Activated T-helper 1 cell treated with anti-CD3 and anti-CD28 coated beads, Interleukin-2, amount 50 U/mL, for 16 hours (primary cell): ENCODE measurements at places on chromosomes 3 and 15.

DNA sequence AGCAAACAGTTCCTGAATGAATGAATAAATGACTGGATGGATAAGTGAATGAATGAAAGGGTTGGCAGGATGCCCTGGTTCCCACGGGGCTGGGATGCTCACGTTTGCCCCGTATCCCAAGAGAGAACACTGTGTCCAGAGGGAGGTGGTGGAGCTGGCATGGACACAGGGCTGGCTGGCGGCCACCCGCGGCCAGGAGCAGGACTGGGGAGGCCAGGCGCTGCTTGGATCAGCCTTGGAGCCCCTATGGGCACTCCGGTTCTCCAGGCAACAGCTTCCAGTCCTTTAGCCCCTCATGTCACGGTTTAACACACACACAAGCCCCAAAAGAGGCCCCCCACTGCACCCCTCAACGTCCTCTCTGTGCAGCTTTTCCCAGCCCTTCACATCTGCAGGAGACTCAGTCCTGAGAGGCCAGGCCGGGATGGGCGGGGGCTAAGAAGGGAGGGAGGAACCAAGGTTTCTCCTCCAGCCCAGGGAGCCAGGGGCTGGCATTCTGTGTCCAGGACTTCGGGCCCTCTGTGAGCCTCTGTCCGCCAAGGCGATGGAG lies 86.0 kb upstream of the ALDH1L1 start:
- no peak for DNase-seq

DNA sequence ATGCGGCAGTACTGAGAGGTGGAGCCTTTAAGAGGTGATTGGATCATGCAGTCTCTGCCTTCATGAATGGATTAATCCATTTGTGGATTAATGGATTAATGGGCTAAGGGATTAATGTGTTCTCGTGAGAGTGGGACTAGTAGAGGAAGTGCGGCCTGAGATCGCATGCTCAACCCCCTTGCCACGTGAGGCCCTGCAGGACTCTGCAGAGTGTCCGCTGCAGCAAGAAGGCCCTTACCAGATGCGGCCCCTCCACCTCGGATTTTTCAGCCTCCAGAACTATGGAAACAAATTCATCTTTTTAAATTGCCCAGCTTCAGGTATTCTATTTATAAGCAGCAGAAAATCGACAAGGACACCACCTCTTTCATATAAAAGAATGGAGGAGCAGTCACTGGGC lies 148.8 kb downstream of the TPRA1 start:
- no peak for DNase-seq

DNA sequence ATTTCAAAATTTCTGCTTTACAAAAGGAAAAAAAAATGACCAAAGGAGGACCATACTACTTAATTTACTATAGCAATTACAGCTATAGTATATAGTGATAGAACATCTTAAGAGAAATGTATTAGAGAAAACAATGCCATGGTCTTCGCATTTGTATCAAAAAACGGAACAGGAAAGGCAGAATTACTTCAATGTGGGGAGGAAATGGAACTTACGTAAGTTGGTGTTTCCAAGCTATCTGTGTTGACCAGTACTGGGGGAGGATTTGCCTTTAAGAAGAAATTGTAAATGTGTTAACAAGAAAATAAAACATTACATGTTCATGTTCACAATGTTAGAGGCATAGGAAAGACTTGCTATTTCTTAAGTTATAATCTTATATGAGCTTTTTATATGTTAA lies 119.9 kb upstream of the MELTF start:
- DNase-seq, result no peak

- no peak for DNase-seq
These were observed 20.3 kb downstream of the SLCO2A1 start for GRCh38 chr3:134009345-134010000.

DNA sequence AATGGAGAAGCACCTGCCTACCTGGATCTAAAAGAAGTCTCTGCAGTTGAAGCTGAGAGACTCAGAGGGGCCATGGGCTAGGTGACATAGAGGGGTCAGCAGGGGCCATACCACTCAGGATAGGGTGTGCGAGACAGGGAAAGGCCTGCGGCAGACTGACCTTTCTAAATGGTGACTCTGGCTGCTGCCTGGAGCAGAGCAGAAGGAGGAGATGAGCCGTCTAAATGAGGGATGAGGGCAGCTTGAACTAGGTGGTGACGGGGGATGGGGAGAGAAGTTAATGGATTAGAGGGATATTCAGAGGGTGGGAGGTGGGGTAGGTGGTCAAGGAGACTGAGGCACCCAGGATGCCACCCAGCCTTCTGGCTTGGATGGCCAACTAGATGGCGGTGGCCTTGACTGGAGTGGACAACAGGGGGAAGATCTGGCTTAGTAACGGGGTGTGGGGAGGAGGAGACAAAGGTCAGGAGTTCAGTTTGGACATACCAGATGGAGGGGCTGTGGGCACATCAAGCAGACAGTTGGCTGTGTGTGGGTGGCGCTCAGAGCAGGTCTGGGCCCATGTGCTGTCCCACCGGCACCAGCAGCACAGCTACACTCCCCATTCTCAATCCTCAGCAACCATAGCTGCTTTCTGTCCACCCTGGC lies 3.2 kb upstream of the ITIH1 start:
- DNase-seq, result no peak

GRCh38 chr15:52361975-52362494 lies 66.4 kb upstream of the MYO5C start:
- DNase-seq, result no peak

DNA sequence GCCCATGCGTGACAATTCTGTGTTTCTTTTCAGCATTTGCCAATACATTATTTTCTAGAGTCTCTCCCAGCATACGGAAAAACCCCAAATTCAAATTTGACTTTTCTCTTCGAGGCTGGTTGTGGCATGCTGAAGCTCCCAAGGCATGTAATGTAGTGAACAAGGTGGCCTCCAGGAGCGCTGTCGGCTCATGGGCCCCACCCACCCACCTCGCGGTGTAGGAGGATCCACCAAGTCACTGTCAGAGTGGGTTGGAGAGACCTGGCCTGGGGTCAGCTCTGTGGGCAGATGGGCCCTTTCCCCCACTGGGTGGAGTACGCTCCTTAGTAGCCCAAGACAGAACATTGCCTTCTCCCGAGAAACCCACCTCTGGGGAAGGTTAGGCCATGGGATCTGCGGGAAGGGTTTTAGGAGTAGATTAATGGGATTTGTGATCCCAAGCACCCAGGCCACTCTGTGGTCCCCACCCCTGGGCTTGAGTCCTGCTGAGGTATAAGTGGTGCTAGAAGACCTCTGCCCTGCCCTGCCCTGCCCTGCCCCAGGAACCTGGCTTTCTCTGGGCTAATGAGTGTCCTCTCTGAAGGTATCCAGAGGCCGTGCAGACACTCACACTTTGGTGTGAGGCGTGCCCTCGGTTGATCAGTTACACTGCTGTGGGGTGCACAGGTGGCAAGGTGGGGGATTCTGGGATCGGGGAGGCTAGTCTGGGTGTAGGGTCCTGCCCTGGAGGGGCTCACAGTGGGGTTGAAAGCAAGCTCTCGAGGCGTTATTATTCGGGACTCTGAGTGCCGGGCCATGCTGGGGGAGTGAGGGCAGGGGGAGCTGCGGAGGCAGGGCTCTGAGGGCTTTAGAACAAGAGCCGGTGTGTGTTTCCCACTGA lies 97.9 kb downstream of the APBA2 start:
- no peak for DNase-seq

- no peak for DNase-seq
These were observed 125.9 kb upstream of the PLXND1 start for GRCh38 chr3:129732200-129732876.

- DNase-seq, result no peak
These were observed 123.2 kb downstream of the ARNT2 start for GRCh38 chr15:80527406-80527805.

DNA sequence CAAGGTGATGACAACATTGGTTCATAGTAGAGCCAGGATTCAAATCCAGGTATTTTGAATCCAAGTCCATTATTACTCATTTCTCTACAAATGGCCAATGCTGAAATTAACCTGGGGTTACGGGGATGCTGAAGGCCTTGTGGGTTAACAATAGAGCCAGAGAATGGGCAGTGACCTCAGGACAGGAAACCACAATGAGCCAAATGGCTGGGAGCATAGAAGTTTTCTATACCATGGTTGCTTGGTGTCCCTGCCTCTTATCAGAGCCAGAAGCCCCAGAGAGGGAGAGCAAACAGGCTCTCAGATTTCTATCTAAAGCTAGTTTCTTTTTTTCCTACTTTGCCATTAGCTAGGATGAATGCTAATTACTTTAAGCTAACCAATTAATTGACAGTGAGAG lies 82.3 kb downstream of the TNIK start:
- no peak for DNase-seq

GRCh38 chr3:179652447-179653095 lies at the start of gene USP13:
Gene USP13, plus strand, starts transcription at chr3:179653040. Its CDS starts 186 bp downstream, at chr3:179653226.
- peak; percentile 38 for DNase-seq

GRCh38 chr3:158101335-158102241 lies 4.6 kb downstream of the SHOX2 start:
- no peak for DNase-seq

- no peak for DNase-seq
These were observed 80.2 kb downstream of the ADAMTS17 start for GRCh38 chr15:100261302-100262240.
